ENCODE measurements at places on chromosomes 11 and 22.

DNA sequence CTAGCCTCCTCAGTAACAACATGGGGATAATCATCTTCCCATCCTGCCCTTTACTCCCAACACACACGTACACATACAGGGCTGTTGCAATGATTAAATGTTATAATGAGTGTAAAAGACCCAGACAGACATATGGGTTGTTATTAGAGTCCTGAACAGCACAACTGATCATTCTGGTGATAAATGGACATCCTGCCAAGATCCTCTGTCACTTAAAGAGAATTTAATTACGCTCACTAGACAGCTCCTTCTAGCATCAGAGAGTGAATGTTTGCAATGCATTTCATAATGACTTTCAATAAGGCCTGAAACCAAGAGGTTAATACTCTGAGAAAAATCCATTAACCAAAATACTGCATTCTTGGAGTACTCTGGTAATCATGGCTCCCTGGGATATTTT lies 115.8 kb downstream of the KCNC1 start:
- no peak for DNase-seq

GRCh38 chr22:42993651-42994275 lies 21.2 kb downstream of the PACSIN2 start:
- no peak for DNase-seq

GRCh38 chr22:19957445-19957844 lies 15.8 kb upstream of the TXNRD2 start:
- DNase-seq = no peak

DNA sequence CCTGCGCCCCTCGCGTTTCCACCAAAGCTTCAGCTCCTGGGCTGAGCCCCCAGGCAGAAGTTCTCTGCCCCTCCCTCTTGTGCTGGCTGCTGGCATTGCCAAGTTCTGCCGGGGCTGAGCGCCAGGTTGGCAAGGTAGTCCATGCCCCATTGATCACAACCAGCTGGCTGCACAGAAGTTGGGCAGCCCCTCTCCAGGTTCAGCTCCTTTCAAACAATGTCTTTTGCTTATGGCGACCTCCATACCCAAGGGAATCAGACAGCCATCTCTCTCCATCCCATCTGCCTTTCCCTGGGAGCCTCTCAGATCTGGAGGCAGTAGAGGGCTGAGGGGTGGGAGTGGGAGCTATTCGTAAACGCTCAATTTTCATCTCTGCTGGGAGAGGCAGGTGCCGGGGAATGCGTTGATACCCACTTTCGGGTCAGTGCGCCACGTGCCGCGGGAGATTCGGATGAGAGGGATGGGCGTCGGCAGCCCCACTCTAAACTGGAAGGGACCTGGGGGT lies 1.5 kb downstream of the ADAMTS8 start:
- DNase-seq = no peak

DNA sequence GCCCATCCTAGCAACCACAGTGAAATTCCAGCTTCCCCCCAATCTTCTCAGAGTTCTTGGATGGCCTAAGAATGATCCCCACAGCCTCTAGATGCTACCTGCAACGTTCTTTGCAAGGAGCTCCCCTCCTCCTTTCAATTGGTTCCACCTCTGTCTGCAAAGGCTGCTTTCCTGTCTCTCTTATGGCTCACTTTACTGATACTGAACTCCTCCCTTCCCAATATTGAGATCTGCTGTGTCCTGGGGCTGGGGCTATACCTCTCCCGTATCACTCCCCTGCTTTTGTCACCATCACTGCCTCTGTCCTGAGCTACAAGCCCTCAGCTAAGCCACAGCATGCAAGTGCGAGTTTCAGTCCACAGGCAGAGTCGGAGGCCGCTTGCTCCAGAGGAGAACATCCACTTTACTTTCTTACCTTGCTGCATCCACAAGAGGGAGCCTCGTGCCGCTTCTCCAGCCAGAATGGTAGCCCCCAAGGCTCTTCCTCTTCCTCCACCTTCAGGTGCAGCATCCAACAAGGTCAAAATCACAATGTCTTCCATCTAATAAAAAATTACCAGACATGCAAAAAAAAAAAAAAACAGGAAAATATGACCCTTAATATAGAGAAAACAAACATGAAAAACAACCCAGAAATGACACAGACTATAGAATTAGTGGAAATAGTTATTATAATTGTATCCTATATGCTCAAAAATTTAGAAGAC lies 48.6 kb upstream of the TMEM45B start:
- DNase-seq = peak; percentile 36

DNA sequence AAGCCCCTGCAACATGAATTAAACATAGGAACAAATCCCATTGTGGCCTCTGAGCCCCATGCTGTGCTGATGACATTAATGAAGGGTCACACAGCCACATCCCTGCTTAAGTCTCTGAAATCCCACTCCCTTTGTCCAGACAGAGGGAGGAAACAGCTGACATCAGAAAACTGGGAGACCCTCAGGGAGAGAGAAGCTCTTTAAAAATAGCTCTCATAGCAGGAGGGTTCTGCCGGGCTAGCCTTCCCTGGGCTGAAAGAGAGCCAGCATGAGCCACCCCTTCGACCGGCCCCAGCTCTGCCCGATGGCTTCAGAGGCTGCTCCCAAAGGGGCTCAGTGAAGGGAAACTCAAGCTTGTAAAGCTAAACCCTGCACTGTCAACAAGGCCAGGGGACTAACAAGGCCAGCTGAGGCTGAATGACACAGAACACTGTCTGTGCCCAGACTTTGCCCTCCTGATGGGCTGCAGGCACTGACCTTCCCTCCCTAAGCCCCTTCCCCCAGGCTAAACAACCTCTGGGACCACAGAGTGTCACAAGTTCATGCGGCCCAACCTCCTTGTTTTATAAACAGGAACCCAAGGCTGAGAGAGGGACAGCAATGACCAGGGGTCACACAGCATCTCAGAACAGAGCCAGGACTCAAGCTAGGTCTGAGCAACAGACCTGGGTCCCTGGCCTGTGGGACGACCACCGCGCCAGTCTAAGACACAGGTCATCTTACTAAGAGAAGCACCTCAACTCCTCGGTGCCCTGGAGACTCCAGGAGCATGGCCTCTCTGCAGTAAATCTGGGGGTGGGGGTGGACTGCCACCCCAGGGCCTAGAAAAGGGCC lies 163.8 kb downstream of the CHST1 start:
- DNase-seq = no peak

GRCh38 chr11:114377612-114378267 lies 22.6 kb downstream of the C11orf71 start:
- DNase-seq = no peak

DNA sequence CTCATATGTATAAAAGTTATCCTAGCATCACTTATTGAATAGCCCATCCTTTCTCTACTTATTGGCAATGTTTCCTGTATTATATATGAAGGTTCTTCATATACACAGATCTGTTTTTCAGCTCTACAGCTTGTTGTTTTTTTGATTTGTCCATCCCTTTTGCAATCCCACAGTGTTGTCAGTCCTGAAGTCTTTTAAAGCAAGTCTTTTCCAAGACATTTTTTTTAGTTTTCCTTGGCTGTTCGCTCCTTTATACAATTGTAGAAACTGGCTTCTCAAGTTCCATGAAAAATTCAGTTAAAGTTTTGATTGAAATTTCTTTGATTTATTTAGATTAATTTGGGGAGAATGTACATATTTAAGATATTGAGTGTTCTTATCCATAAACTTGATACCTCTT lies 295.3 kb upstream of the SORL1-AS1 start:
- no peak for DNase-seq

DNA sequence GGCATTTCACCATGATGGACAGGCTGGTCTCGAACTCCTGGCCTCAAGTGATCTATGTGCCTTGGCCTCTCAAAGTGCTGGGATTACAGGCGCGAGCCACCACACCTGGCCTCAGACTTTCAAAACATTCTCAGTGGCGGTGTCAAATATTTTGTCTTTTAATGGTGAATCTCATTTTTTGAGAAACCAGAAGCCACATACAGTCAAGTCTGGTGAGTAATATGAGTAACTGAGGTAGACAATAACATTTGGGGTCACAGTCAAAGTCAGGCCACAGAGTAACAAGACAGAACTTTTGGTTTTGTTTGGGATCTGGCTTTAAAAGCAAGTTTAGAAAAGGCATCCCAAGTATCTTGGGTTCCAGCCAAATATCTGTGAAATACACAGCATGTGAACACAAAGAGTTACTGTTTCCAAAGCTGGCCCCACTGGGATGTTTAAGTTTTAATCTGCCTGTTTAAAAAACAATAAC lies 5.6 kb upstream of the TMA7B start:
- DNase-seq = no peak

DNA sequence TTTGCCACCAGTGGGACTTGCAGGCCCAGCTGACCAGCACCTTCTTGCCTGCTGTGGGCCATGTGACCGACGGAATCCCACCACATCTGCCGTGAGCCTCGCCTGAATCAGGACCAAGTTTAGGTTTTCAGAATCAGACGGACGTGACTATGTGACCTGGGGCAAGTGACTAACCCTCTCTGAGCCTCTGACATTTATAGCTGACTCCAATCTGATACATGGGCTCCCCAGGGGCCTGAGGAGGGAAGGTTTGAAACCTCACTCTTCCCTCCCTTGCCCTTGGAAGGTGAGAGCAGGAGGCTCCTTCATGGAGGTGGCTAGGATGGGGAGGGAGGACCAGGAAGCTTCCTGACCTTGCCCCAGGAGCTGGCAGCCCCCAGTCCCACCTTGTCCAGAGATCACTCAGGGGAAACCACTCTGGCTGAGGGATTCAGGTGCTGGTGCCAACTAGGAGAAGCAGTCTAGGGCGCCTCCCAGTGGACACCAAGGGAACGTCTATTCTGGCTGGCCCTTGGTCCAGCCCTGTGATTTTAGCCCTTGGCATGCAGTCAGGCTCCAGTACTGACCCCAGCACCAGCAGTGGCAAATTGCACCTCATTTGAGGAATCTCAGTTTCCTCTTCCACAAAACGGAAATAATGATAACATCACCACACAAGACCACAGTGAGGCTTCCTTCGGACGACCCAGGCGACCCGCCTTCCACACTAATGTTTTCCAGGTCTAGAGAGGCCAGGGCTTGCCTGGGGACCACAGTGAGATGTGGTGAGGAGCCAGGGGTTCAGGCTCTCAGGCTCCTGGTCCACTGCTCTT lies 47.2 kb upstream of the SYT7 start:
- DNase-seq = peak; percentile 27

- DNase-seq = no peak
Measured at GRCh38 chr11:65624931-65625627, 9.5 kb downstream of the PCNX3 start.

GRCh38 chr11:128908391-128909246 lies 17.5 kb downstream of the KCNJ5 start:
- DNase-seq = no peak

- no peak for DNase-seq
Measured at GRCh38 chr11:128902515-128903066, 11.4 kb downstream of the KCNJ5 start.

GRCh38 chr22:27405672-27406388 lies 395.7 kb downstream of the MN1 start:
- DNase-seq = peak; percentile 11

DNA sequence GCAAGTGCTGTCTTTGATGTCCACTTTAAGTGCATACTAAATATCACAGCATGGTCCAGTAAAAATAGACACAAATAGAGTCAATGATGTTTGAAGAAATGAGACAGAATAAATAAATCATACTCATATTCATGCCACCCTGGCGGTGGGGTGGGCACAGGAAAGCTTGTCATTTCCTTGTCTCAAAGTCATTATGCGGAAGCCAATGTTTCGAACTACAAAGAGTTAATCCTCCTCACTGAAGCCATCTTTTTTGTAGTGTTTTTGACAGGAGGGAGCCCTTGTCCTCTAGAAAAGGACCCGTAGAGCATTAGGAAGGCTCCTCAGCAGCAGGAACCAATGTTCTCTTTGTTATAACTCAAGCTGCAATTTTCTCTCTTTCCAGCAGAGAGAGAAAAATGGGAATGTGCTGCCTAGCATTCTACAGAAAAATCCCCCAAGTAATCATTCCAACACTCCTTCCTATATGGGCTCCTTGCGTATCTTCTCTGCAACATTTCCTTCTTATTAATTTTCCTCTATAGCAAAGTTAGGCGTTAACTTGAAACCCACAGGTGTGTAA lies 30.6 kb downstream of the SC5D start:
- DNase-seq = no peak

- no peak for DNase-seq
Measured at GRCh38 chr11:117833401-117833891, 8.9 kb upstream of the FXYD2 start.

GRCh38 chr11:73398721-73399120 lies 22.5 kb downstream of the RELT start:
- no peak for DNase-seq

DNA sequence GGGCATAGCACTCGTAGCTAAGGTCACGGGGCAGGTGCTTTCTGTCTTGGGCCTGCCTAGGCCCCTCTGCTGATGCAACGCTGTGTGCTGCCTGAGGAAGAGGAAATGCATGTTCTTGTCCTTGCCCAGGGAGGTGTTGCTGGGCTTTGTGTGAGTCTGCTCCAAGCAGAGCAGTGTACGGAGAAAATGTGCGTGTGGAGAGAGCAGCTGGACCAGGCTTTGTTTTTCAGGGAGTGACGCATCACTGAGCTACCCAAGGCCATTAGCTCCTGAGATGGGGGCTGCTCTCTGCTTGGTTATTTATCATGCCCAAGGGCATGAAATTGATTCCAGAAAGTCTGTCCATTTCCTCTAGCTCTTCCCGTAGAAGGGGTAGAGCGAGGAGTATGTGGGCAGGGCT lies 82.9 kb upstream of the THY1 start:
- DNase-seq = no peak

GRCh38 chr11:121253951-121254350 lies 38.6 kb upstream of the SC5D start:
- DNase-seq = no peak

Measured in MM.1S (cell line).